ENCODE measurements at places on chromosomes 1 and 21. TPM values are rescaled to one million over a fixed set of nuclear protein-coding genes. Genes with fewer than 3 reads are reported as not detected.

Gene ALG14
- 1.7 TPM for polyA plus RNA-seq

Gene MCOLN2
- polyA plus RNA-seq = 9.8 TPM

Gene TRAPPC10
- polyA plus RNA-seq = 16.5 TPM

Gene GSTM2
- 51.7 TPM for polyA plus RNA-seq

Gene BCL2L15
- 1.9 TPM for polyA plus RNA-seq

Gene MTARC2
- 21.4 TPM for polyA plus RNA-seq

Gene PTGS2
- 20.6 TPM for polyA plus RNA-seq

Gene BRDT
- polyA plus RNA-seq = not detected

Gene USH2A
- polyA plus RNA-seq = under 0.01 TPM

Gene KIAA1614
- polyA plus RNA-seq = 2.1 TPM

Gene MAP7D1
- 103 TPM for polyA plus RNA-seq

Gene NBPF6
- 0.02 TPM for polyA plus RNA-seq

Gene ASB17
- polyA plus RNA-seq = not detected

Gene KCNK1
- polyA plus RNA-seq = 13.1 TPM

Gene C1orf87
- polyA plus RNA-seq = 5.0 TPM

Gene MYBPH
- polyA plus RNA-seq = 0.16 TPM

Gene IL20
- polyA plus RNA-seq = 0.11 TPM

Gene PPIAL4G
- not detected for polyA plus RNA-seq

Gene KLF17
- polyA plus RNA-seq = 0.14 TPM

Gene FCRL1
- polyA plus RNA-seq = 4.2 TPM

Gene OPTC
- not detected for polyA plus RNA-seq

Gene KRTAP21-2
- polyA plus RNA-seq = not detected

Gene ZNF436
- polyA plus RNA-seq = 4.2 TPM

Gene TRIM46
- polyA plus RNA-seq = 0.26 TPM

Gene OR6N1
- 8.7 TPM for polyA plus RNA-seq

Gene PLCH2
- polyA plus RNA-seq = 2.1 TPM

Gene LY9
- polyA plus RNA-seq = 0.94 TPM

Gene HSD3B2
- polyA plus RNA-seq = 0.02 TPM

Gene ARHGEF16
- 11.4 TPM for polyA plus RNA-seq

Gene LAPTM5
- polyA plus RNA-seq = 653 TPM

Gene ASPM
- polyA plus RNA-seq = 0.55 TPM

Gene TFF3
- 54.0 TPM for polyA plus RNA-seq

Gene CD84
- polyA plus RNA-seq = 10.7 TPM

Gene TSTD1
- 187 TPM for polyA plus RNA-seq

Gene ISG20L2
- 9.3 TPM for polyA plus RNA-seq

Gene SUSD4
- polyA plus RNA-seq = 3.3 TPM

Gene UBIAD1
- 7.5 TPM for polyA plus RNA-seq

Gene LCE3E
- not detected for polyA plus RNA-seq

Gene NKAIN1
- polyA plus RNA-seq = 0.03 TPM

Gene PRELP
- polyA plus RNA-seq = 26.0 TPM

Gene LRRN2
- polyA plus RNA-seq = 1.2 TPM

Gene RC3H1
- 3.8 TPM for polyA plus RNA-seq

Measured in lung (tissue), 17 donors.